NCI-H1694 (cell line): ENCODE measurements at places on chromosomes 5 and 9.

DNA sequence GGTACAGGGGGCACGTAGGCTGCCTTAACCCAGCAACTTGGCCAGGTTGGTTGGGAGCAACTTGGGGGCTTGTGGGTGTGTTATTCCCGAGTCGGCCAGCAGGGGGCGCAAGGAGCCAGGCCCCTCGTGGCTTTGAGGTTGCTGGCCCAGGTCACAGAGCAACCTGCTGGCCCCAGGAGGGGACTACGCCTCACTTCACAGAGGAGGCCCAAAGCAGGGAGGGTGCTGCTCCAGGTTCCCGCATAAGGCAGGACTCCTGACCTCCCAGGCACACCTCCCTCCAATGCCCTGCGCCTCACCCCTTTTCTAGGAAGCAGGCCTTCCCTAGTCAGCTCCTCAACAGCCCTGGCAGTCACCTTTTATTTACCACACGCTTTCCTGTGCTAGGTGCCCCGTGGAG, 18.1 kb downstream of the KYAT1 start:
- peak; percentile 11 for DNase-seq

GRCh38 chr5:95533106-95533505, 21.7 kb downstream of the SKIC3 start:
- DNase-seq, result no peak

- DNase-seq, result peak; percentile 22
Measured at GRCh38 chr9:99807276-99807852, 14.3 kb upstream of the NR4A3 start.

GRCh38 chr9:28024676-28025075, 451.4 kb upstream of the C9orf72 start:
- DNase-seq, result peak; percentile 81

DNA sequence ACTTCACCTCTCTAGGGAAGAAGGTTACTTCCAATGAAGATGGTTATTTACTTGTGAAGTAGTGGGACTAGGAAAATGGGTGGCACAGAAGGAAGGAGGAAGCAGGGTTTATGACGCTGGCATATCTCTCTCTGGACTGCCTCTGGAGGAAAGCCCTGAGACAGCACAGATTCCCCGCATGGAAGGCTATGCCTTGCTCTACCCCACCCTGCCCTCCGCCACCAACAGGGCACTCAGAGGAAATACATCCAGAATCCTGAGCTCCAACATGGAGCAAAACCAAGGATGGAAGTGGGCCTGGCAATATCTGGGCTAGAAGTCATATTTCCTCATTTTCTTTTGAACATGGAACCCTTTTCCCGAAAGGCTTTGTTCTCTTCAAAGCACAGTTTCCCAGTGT, 346.9 kb downstream of the ZSWIM6 start:
- DNase-seq, result no peak

DNA sequence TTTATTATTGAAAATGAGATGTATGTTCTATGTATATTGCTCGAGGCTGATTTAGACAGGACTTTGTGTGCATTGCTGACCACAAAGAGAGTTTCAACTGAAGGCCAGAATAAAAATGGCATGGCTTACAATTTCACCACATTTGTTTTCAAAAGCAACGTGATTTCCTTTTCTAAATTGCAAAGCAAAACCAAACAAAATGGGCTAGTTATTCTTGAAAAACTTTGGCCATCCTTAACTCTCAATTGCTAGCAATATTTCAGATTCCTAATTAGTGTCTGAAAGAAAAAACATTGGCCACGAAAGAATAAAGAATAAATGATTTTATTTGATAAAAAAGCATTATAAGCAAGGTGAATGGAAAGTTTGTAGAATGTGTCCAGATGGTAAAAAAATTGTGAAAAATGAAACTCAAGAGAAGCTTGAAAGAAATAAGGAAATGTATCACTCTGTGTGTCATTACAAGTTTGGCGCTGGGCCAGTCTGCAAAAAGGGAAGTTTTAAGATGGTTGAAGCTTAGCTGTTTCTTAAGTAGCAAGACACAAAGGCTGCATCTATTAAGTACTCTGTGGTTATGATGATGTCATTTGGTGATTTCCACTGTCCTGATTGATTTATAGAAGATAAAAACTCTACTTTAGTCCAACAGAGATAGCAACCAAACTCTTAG, 89.2 kb upstream of the PRLR start:
- DNase-seq, result no peak

DNA sequence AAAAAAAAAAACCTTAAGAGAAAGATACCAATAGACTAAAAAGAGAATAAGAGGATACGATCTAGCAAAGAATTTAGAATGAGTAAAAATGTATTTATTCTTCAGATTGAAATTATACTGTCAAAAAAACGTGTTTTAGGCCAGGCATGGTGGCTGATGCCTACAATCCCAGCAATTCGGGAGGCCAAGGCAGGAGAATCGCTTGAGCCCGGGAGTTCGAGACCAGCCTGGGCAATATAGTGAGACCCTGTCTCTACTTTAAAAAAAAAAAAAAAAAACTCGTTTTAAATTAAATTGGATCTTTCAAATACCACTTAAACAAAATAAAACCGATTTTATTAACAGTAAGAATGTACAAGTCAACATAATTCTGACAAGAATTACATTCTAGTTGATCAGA, 41.8 kb downstream of the FBXL17 start:
- DNase-seq, result no peak

GRCh38 chr9:93226819-93227218, 42.9 kb downstream of the WNK2 start:
- no peak for DNase-seq

DNA sequence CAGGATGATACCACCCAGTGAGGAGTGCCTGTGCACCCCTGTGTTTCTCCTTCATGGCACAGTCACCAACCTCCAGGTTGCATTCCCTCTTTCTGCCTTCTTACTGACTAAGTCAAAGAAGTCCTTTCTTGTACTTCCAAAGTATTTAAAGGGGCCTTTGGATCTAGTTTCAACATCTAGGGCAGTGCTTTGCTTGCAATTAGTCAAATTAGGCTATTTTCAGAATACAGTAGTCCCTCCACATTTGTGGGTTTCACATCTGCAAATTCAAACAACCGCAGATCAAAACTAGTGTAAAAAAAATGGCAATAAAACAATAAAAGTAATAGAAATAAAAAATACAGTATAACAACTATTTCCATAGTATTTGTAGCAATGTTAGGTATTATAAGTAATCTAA, 333.9 kb upstream of the SEMA6A start:
- DNase-seq, result no peak

GRCh38 chr9:113621980-113622379, 158.5 kb downstream of the RGS3 start:
- no peak for DNase-seq

DNA sequence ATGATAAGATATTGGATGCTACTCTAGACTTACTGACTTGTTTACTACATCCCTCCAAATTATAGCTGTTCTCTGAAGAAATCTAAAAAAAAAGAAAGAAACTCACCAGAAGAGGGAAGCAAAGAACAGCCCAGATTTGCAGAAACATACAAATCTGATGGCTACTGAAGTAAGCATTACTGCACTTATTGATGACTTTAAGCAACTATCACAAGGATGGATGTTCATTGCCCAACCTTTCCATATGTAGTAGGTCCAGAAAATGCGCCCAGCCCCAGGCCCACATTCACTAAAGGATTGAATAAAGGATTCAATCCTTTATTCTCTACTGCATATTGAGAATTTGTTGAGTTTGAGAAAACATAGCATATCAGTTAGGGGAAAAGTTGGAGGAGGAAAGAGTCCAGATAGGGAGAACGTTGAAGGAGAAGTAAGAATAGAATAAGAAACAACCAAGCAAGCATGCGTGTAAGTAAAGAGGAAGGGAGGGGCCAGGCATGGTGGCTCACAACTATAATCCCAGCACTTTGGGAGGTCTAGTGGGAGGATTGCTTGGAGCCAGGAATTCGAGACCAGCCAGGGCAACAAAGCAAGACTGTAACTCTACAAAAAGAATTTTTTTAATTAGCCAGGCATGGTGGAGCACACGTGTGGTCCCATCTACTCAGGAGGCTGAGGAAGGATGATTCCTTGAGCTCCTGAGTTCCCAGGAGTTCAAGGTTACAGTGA, 33.8 kb upstream of the DTWD2 start:
- no peak for DNase-seq

DNA sequence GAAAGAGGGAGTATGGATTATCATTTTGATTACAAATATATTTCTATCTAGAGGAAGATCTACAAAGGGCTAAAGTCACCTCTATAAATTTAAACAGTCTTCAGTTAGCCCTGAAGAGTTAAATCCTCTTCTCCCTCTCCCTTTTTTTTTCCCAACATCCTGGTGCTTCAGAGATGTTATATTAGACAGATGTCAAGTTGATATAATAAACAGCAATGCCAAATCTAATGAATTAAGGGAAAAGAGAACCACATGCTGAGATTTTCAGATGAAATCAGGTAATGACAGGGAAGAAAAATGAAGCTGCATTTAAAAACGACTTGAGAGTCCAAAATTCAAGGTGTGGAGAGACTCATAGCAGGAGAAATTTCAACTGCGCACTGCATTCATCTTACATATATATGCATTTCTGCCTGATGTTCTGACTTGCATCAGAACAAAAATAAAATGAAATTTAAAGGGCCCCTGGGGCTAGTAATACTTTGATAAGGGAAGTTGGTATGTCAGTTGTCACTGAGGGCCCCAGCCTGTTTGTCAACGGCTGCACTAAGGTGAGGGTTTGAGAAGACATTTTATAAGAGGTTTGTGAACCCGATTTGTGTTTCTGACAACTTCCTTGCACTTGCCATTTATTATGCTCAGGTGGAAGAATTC, 338.9 kb upstream of the PANK3 start:
- no peak for DNase-seq

DNA sequence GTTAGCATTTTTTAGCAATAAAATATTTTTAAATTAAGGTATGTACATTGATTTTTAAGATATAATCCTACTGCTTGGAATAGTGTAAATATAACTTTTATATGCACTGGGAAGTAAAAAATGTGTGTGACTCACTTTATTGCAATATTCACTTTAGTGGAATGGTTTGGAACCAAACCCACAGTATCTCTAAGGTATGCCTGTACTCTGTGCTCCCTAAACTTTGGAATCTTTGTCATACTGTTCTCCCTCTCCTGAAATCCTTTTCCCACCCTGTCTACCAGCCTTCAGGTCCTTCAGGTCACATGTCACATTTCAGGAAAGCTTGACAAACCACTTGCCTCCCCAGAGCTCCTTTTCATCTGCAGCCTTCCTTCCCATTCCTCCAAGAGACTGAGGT, 308.7 kb downstream of the SPOCK1 start:
- no peak for DNase-seq

GRCh38 chr9:134182554-134183085, 18.3 kb upstream of the RNU6ATAC start:
- DNase-seq, result no peak

DNA sequence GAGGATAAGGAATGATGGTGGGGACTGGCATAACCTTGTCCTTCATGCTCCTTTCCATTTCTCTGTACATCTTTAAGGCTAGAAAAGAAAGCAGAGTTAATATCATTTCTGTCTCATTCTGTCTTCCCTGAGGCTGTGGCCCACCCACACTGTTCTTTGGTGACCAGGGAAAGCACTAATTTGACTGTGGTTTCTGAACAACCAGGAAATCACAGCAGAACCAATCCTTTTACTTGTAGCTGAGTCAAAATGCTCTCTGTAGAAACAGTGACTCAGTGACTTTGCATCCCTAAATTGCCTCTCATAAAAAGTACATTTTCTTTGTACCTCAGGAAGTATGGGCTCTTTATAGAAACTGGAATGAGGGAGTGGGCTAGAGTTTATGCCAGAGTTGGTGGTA, 28.1 kb downstream of the IL33 start:
- DNase-seq, result no peak

- no peak for DNase-seq
Measured at GRCh38 chr5:3657364-3658022, 61.9 kb downstream of the IRX1 start.

DNA sequence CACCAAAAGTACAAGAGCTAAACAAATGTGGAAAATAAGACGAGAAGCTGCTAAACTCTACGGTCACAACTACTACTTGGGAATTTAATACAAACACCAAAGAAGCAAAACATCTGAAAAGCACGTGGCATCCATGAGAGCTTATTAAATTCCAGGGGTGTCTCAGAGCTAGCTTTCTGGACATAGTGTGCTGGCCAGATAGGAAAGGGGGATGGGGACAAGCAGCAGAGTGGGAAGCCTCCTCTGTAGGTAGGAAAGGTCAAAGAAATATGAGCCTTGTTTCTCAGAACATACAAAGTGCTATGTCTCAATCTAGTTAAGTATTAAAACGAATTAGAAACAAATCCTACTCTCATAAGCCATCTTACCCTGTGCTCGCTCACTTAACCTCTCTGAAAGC, 51.3 kb upstream of the GOLPH3 start:
- no peak for DNase-seq

DNA sequence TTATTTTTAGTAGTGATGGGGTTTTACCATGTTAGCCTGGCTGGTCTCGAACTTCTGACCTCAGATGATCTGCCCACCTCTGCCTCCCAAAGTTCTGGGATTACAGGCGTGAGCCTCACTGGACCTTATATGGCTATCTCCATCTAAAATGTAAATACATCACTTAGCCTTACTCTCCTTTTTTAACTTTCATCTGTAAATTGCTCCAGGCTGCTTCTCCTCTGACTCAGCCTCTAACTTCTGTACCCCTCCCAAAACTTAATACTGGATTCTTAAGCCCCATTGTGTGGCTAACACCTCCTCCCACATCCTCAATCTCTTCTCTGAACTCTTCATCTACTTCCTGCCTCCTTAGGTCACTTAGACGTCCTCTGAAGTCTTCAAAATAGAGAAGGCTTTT, 4.0 kb downstream of the SNX30 start:
- no peak for DNase-seq

DNA sequence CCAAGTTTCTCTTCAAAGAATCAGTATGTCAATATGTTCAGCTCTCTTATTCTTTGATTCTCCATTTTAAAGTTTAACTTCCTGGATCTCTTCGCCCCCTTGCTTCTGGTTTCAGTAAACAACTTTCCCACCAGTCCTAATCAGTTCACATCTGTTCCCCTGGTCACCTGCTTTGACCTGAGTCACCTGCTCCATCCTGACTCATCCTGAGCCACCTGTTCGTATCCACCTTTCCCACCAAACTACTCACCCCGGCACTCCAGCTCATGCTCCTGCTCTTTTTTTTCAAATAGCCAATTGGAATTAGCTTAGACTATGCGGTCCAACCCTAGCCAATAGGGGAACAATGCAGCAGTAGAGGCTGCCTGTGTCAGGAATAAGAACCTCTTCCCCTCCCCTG, 23.6 kb upstream of the CSF1R start:
- no peak for DNase-seq

- no peak for DNase-seq
Measured at GRCh38 chr9:14212697-14213420, 101.1 kb downstream of the NFIB start.

DNA sequence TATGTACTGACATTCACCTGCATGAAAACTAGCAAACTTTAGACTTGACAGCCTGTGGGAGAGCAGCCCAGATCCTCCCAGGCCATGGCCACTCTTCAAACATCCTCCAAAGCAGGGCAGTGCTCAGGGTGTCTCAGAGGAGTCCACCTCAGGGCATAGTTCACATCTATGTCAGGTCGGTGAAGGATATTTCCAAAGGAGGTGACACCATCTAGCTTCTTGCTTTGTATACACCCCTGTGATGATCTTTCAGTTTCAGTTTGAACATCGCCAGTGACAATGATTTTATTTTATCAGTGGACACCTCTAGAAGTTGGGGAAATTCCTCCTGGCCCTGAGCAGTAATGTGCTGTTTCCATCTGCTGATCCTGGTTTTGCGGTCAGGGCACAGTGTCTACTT, 20.1 kb downstream of the CDK20 start:
- DNase-seq, result no peak
